ENCODE measurements at places on chromosomes 5 and 9.
A peak's percentile ranks its signal among the peaks of the same experiment; 100 is the strongest.

GRCh38 chr9:118595719-118596305 is 773.4 kb downstream of the BRINP1 start:
- no peak for DNase-seq

DNA sequence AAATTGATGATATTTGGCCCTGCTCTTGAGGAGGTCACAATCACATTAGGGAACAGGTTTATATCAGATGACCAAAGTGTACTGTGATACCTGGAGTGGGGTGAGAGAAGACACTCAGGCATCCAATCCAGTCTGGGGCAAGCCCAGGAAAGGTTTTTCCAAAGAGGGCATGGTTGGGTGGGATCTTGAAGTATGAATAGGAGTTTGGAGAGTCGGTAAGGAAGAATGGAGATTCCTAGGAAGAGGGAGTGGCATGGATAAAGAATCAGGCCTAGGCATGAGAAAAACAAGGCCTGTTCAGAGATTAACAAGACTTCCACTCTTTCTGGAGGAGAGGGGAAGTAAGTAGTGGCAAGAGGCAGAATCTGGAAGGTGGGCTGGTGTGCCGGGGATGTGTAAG is 91.1 kb downstream of the MVB12B start:
- DNase-seq, result no peak

GRCh38 chr9:19229595-19230354 is 718 bp upstream of the DENND4C start:
- DNase-seq, result peak; percentile 75

GRCh38 chr5:113760486-113760885 is 247.0 kb downstream of the YTHDC2 start:
- DNase-seq, result no peak
